ENCODE measurements at places on chromosomes 2 and 18.

GRCh38 chr18:48721312-48721711, 182.5 kb downstream of the CTIF start:
- no peak for DNase-seq

DNA sequence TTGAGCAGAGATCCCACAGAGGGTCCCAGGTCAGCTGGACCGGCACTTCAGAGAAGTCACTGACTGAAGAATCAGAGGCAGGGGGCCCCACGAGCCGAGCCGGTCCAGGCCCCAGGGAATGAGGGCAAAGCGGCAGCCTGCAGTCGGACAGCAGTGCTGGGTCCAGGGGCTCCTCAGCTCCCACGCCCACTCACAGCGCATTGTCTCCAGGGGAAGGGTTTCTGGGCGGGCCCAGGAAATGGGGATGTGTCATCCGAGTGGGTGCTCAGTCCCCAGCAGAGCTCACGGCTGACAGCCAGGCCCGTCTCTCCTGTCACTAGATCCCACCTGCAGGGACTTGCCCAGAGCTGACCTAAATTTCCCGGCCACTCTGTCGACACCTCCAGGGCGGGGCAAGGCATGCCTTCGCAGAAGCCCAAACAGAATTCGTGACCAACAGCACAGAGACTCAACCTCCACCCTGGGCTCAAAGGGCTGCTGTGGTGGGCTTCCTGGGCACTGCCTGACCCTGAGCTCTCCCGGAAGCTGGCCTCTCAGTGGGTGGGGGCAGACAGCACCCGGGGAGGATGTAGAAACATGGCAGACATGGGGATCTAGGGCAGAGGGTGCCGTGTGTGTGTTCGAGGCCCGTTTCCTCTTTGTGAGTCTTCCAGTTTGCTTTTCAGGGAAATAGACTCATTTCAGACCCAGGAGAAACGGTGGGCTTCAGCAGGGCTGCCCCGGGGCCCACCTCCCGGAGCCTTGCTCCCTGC, 42.1 kb upstream of the TAF1B start:
- DNase-seq: no peak

DNA sequence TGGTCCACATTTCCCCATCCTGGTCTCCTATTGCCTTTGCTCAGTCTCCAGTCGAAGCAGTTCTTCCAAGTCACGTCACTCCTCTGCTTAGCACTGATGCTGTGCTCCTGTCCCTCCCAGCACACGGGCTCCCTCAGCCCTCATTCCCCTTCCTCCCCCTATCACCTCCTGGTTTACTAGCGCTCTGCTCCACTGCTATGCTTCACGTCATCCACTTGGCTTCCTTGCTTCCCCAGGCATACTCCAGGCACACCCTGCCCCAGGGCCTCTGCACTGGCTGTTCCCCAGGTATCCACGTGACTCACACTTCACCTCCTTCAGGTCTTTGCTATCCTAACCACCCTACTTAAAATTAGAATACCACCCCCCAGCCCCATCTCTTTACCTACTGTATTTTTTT, 269.3 kb downstream of the GLI2 start:
- DNase-seq: no peak

- DNase-seq: no peak
Measured at GRCh38 chr18:39208190-39208589, 1642.6 kb upstream of the CELF4 start.

DNA sequence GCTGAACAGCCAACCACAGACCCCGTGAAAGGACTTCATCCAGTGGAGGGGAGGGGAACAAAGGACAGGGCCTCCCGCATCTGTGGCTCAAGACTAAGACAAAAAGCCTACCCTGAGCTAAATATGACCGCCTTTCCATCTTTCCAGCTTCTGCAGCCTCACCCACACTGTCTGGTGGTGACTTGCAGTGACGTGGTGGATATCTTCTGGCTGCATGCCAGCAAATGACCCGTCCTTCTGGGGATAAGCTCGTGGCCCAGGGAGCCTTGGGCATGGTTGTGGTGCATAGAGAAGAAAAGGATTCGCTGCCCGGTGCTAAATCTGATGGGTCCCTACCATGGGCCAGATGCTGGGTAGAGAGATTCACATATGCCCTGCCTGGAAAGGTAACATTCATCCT, 8.7 kb upstream of the NGEF start:
- DNase-seq: no peak

DNA sequence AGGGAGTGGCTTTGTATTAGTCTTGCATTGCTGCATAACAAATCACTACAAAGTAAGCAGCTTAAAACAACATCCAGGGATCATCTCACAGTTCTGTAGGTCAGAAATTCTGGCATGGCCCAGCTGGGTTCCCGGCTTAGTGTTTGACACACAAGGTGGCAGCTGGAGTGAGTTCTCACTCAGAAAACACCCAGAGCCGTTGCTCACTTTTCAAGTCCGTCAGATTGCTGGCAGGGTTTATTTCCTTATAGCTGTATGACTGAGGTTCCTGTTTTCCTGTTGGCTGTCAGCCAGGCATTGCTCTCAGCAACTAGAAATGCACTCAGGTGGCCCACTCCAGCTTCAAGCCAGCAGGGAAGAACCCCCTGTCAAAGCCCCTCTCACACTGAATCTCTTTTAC, 324.1 kb downstream of the CCDC178 start:
- no peak for DNase-seq

DNA sequence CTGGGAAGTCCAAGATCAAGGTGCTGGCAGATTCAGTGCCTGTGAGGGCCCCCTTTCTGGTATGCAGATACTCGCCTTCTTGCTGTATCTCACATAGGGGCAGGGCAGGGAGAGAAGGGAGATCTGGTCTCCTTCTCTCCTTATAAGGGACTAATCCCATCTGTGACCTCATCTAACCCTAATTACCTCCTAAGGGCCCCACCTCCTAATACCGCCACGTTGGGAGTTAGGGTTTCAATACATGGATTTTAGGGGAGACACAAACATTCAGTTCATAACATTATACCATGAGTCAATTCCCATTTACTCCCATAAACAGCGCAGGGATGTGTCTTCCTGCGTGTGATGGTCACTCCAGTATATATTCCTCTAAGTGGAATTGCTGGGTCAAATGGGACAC, 73.8 kb upstream of the TXNDC2 start:
- no peak for DNase-seq

DNA sequence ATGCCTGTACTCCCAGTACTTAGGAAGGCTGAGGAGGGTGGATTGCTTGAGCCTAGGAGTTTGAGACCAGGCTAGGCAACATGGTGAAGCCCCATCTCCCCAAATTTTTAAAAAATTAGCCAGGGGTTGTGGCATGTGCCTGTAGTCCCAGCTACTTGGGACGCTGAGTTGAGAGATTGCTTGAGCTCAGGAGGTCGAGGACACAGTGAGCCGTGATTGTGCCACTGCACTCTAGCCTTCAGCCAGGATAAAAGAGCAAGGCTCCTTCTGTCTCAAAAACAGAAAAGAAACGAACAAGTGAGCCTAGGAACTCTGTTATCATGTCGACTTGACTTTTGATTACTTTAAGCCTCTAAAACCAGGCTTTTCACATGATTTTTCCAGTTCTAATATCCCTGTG, 13.7 kb downstream of the NPC1 start:
- DNase-seq: no peak

- DNase-seq: no peak
Measured at GRCh38 chr18:3777719-3778118, 327.7 kb downstream of the TGIF1 start.

DNA sequence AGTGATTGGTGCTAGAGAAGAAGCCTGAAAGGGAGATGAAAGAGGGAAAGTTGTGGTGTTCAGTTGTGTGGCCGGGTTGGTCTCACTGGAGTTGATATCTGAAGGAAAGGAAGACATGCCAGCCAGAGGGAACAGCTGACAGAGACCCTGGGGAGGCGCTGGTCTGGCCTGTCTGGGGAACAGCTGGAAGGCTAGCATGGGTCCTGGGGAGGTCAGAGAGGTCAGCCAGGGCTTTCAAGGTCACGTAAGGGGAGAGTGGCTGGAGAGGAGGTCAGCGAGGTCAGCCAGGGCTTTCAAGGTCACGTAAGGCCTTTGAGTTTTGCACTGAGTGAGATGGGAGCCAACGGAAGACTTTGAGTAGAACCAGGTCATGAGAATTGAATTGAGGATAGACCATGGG, 11.0 kb downstream of the DYSF start:
- no peak for DNase-seq

GRCh38 chr2:98664323-98664722, 55.9 kb downstream of the UNC50 start:
- no peak for DNase-seq

- no peak for DNase-seq
Measured at GRCh38 chr18:13559754-13560153, 166.6 kb downstream of the FAM210A start.
